Endothelial cell of umbilical vein (primary cell): ENCODE measurements at places on chromosomes 2 and 18. TPM values are rescaled to one million over a fixed set of nuclear protein-coding genes. Genes with fewer than 3 reads are reported as not detected.

Gene LAPTM4A
- total RNA-seq = 154 and 155 TPM in 2 replicates

Gene TCF7L1
- total RNA-seq = 13.2 and 17.4 TPM in 2 replicates

Gene MC5R
- total RNA-seq = not detected in 2 replicates

Gene FBLN7
- total RNA-seq = 2.1 and 3.3 TPM in 2 replicates

Gene CHRNG
- not detected in 2 replicates for total RNA-seq

Gene CNDP1
- total RNA-seq = not detected in 2 replicates

Gene ALLC
- total RNA-seq = not detected in 2 replicates

Gene MAP3K19
- total RNA-seq = not detected in 2 replicates

Gene STAT4
- total RNA-seq = 0.46 and 0.88 TPM in 2 replicates

Gene INPP5D
- 43.3 and 46.6 TPM in 2 replicates for total RNA-seq

Gene DSG3
- 0.07 TPM in 2 replicates for total RNA-seq
